Hypothalamus (tissue), 51 donors: ENCODE measurements at places on chromosomes 5 and 9.

- DNase-seq = no peak
Measured at GRCh38 chr9:124769549-124770358, 1.4 kb downstream of the NR6A1 start.

DNA sequence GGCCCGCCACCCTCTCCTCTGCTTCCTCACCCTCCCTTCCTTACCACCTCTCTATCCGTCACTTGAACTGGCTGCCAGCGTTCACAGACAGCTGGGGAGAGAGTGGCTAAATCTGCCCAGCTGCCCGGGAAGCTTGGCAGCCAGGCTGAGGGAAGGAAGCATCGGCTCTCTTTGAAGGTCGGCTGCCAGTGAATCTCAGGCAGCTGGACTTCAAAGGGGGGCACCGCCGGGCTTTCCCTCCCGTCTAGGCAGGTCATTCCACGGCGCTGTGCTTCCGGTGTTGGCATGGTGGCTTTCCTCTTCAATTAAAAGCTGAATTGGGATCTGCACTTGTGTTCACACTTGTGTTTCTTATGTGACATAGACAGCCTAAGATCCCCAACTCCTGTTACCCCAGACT lies 174.0 kb downstream of the GDNF start:
- peak; percentile 24 for DNase-seq

DNA sequence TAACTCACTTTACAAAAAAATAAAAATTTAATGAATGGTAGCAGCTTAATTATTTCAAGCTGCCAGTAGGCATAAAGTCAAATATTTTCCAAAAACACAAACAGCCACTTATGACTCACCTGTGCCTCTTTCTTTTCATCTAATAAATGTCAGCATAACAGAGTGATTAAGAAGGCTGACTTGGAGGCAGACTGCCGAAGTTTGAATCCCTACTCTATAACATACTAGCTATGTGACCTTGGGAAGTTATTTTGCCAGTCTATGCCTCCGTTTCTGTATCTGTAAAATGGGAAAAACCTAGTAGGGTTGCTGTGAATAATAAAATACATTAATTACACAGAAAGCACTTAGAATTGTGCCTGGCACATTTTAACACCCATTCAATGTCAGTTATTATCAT lies 33.8 kb downstream of the FANCC start:
- DNase-seq = no peak

DNA sequence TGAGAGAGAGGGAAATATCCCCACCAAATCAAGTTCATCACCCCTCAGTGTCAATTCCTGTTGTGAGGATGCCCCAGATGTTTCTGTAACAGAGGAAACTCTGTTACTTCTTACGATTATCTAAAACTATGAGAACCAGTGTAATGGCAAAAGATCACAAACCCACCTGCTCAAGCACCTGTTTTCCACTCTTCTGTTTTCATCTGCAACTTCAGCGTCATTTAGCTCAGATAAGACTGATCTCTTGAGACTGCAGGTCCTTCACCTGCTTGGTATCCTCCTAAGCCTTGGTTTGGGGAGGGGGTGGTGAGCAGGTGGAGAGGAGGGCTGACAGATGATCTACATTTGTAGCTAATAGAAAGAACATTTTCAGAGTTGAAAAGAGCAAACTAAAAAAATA lies 229.3 kb downstream of the SLF1 start:
- no peak for DNase-seq

GRCh38 chr5:111779260-111779921 lies 22.4 kb upstream of the NREP start:
- no peak for DNase-seq

DNA sequence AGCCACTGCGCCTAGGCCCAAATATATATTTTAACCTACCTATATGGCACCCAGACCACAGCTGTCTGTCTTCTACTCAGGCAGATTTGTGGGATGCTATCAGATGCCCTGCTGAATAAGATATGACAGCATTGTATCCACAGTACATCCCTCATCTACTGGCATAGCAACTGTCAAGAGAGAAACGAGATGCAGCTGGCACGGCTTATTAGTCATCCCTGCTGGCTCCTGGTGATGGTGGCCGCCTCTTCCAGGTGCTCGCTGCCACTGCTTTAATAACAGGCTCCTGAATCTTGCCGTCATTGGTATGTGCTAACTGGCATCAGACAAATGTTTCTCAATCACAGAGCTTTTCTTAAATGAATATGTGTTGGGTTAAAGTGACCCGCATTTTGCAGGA lies 34.0 kb downstream of the B4GALT1 start:
- no peak for DNase-seq

DNA sequence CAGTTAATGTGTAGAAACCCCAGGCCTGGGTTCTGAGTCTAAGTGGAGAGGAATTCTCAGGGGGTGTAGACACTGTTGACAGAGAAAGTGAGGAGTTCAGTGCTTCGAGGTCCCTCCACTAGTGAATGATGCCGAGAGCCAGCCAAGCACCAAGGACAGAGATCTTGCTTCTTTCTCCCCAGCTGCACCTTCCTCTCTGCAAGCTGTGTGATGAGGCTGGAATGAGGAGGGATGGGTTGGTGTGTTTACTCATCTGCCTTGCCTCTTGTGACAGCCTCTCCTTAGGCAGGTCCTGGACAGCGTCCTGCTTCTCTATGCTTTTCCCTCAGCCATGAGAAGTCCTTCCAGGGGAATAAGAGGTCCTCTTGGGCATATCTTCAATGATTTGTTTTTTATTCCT lies 35.3 kb downstream of the HNRNPH1 start:
- no peak for DNase-seq

DNA sequence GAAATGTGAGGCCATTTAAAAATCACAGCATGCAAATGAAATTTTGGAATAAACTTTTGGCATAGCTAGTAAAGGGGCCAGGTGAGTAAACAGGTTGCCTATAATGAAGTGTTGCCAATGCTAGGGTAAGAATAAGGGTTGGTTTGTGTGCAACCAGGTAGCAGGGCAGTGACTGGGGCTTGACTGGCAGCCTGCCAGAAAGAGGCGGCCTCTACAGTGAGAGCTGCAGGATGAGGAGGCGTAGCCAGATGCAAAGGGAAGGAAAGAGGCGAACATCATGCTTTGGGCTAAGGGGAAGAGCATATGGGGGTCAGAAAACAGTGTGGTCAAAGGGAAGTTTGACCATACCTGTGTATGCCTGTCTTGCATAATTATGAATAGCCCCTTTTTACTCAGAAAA lies 70.6 kb downstream of the MAST4 start:
- no peak for DNase-seq

- no peak for DNase-seq
Measured at GRCh38 chr9:130017076-130017475, 25.9 kb downstream of the FNBP1 start.

- DNase-seq = no peak
Measured at GRCh38 chr5:71533142-71533541, 54.0 kb upstream of the MCCC2 start.

GRCh38 chr9:11893331-11893730 lies 799.9 kb upstream of the TYRP1 start:
- no peak for DNase-seq

GRCh38 chr9:104177003-104177611 lies 83.0 kb downstream of the SMC2 start:
- DNase-seq = no peak

GRCh38 chr5:56900858-56901578 lies 8.4 kb upstream of the SETD9 start:
- DNase-seq = no peak

GRCh38 chr5:117792476-117792875 lies 1195.9 kb downstream of the DTWD2 start:
- DNase-seq = no peak

- no peak for DNase-seq
Measured at GRCh38 chr5:40367255-40367654, 312.5 kb upstream of the PTGER4 start.

DNA sequence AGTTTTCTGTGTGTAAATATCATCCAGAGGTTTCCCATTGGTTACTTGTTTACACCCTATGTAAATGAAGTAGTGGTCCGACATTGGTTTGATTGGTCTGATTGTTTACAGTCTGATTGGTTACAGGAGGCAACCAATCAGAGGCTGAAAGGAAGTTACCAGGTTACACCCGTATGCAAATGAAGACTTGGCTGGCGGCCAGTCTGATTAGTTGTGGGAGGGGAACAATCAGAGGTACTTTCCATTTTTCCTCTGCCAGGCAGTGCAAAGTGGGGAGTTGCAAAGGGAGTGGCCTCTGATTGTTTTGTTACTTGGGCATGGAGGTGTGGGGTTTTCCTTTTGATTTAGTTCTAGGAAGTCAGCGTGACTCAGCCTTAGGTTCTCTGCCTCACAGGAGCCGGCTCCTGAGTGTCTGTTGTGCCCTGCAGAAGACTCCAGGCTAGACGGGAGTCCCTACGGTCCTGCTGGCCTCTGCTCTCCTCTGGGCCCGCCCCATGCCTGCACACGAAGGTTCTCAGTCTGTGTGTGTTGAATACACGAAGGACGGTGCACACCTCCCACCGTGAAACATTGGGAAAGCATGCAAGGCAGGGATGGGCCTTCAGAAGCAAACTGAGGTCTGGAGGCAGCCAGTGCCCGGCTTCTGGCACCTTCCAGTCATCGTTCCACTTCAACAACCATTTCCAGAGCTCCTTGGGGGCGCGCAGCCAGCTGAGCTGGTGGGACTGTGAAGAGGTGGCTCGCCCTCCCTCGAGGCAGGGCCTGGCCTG lies 42.9 kb downstream of the OLFM1 start:
- no peak for DNase-seq

DNA sequence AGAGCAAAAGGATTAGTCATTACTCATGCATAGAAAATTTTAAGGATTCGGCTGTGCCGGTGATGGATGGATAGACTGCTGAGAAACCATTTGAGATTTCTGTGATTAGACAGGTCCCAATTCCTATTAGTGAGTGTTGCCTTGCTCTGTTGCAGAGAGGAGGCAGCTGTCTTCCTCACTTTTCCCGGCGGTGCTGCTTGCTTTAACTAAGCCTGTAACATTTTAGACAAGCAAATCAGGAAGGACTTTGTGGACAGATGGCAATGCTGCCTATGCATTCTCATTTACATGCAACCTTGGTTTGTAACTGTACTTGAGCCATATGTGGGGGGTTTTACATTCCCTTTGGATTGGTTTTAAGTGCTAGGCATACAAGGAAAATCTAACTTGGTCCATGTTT lies 1176.3 kb downstream of the CDH18 start:
- DNase-seq = no peak

DNA sequence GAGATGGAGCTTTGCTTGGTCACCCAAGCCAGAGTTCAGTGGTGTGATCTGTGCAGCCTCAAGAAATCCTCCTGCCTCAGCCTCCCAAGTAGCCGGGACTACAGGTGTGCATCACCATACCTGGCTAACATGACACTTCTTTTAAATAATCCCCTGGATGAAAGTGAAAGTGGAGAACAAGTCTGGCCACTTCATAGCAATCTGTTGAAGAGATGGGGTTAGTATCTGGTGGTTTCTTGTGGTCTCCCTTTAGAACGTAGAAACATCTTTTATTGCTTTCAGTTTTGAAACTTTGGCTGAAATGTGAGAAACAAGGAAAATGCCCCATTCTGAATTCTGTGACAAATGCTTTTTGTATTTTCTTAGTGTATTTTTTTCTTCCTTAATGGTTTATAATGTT lies 452.5 kb upstream of the RIOK2 start:
- DNase-seq = no peak
